ENCODE measurements at places on chromosomes 5 and 9.

DNA sequence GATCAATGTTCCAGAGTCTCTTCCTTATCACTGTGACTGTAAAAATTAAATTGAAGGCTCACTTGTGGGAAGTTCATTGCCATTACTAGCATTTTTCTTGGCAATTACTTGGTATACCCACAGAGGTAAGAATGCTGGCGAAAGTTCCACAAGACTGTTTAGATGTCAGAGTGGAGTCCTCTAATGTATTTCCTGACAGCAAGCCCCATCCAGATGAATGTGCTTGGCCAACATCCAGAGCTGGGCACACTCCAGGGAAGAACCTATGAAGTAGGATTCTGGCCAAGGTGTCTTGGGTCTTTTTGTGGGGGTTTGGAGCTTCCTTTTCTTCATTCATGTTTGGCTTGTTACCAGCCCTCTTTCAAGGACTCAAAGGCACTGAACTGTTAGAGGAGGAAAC lies 473.6 kb downstream of the DMAC1 start:
- DNase-seq = no peak

- DNase-seq = no peak
Observed at GRCh38 chr5:98424681-98425450, 348.6 kb upstream of the RGMB start.

DNA sequence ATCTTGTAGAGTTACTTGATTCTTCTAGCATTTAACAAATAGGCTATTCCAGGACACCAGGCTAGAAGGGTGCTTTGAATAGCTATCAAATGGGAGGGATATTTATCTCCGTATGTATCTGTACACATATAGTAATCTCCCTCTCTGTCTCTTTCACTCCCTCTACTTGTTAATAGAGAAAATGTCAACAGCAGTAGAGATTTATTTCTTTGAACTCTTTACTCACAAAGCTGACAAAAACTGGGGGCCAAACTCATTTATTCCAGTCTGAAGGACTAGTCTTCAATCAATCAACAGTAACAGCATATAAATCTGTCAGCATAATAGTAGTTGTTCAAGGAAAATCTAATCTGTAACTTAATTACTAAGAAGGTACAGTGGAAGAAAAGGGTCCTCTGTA lies 78.2 kb upstream of the FER start:
- DNase-seq = no peak

- no peak for DNase-seq
Observed at GRCh38 chr9:3235497-3235896, 290.3 kb downstream of the RFX3 start.

GRCh38 chr9:16112116-16112515 lies 559.3 kb downstream of the CCDC171 start:
- DNase-seq = no peak

DNA sequence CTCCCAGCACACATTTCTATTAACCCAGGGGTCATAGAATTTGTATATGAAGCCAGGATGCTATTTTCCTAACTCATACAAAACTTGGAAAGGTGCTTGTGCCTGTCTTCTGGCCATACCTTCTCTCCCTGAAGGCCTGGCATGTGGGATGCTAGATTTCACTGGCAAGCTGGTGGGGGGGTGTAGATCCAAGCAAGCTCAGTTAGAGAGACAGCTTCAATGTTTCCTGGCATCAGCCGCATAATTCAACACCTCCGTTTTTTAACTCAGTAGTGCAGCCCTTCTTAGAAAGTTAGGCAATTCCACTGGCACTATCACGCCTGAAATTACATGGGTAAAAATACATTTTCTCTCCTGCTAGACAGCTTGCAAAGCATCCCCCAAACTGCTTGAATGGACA lies 51.8 kb downstream of the MEGF10 start:
- no peak for DNase-seq

- DNase-seq = no peak
Observed at GRCh38 chr5:134794082-134794481, 35.5 kb downstream of the DDX46 start.

GRCh38 chr5:126852841-126853271 lies 75.9 kb downstream of the LMNB1 start:
- no peak for DNase-seq

DNA sequence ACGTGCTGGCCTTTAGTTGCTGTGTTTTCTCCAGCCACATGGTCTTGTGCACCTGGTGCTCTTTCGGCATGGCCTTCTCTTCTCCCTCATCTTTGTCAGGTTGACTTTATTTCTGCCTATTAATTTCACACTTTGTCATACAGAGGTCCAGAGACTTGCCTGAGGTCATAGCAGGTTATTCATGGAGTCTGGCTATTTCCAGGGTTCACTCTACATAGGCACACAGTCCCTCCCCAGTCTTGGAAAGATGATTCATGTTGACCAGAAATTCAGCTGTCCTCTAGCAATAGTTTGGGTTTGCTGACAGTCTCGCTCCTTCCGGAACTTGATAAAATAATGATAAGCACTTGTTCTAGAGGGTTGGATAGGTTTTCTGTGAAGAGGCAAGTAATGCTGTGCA lies 81.6 kb downstream of the ARHGAP26 start:
- DNase-seq = no peak

Measured in osteocyte (in vitro differentiated cells).